ENCODE measurements at places on chromosomes 2 and 18.

GRCh38 chr2:138103156-138103555, 138.9 kb downstream of the HNMT start:
- DNase-seq = no peak

DNA sequence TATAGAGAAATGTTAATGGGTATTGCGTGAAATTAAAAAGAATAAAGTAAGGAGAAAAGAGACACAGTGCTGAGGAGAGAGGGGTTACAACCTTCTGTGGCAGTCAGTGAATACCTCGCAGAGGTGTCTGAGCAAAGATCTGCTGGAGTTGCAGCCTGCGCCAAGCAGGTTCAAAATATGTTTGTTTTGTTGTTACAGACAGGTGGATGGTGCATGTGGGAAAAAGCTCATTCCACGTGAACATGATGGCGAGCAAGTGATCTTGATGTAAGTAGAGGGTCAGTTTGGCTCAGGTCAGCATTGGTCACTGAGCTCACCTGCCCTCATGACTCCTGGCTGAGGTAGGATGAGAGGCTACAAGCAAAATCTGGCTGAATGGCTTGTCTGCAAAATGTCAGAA, 66.2 kb downstream of the SOX11 start:
- DNase-seq = no peak

DNA sequence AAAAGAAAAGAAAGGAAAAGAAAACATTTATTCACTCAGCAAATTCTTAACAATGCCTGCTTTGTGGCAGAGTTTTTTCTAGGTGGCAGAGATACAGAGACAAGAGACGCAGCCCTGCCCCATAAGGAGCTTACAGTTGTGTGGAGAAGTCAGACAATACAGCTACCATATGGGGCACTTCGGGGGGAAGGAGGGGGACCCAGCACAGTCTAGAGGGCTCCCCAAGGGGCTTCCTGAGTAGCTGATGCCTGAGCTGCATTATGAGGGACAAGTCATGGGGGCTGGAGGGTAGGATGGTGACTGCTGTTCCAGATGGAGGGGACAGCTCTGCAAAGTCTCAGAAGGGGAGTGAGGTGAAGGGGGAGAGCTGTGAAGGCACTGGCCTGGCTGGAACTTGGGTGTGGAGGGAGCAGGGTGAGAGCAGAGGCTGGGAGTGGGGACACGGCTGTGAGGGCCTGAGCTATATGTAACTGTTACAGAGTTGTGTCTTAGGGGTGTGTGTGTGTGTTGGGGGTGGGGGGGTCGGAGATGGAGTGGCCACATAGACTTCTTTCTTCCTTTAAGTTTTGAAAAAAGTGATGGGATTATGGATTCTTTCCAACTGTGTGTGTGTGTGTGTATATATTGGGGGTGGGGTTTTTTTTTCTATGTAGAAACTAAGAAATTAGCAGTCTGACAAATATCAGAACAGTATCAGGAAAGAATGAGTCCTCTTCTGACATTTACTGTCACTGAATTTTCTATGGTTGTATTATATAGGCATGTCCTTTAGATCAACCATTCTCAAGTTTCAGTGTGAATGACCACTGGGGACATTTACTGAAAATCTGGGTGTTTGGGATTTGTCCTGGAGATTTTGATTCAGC, 66.0 kb upstream of the HAAO start:
- DNase-seq = no peak

DNA sequence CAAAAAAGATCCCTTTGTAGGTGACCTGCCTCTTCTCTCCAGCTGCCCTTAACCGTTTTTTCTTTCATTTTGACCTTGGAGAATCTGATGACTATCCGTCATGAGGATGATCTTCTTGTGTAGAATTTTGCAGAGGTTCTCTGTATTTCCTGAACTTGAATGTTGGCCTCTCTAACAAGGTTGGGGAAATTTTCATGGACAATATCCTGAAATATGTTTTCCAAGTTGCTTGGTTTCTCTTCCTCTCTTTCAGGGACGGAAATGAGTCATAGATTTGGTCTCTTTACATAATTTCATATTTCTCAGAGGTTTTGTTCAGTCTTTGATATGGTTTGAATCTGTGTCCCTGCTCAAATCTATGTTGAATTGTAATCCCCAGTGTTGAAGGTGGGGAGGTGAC, 34.0 kb downstream of the ZC3H8 start:
- DNase-seq = no peak

GRCh38 chr2:135638825-135639224, 102.8 kb upstream of the UBXN4 start:
- DNase-seq = no peak

DNA sequence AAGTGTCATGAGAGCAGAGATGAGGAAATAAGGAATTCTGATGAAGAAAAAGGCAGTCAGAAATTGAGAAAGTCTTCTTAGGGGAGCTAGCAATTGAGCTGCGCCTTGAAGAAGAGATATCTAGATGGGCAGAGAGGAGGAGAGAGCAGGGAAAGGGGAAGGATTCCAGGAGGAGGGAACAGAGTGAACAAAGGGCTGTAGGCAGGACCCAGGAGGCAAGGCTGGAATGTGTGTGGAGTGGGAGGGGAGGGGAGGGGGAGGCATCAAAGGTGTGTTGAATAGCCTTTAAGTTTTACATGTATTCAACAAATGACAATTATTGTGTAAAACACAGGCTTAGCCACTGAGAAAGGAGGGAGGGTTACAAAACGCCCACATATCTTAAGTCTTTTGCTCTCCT, 164.5 kb downstream of the TDRD15 start:
- no peak for DNase-seq

- no peak for DNase-seq
Observed at GRCh38 chr2:231396058-231396821, 730 bp downstream of the B3GNT7 start.

DNA sequence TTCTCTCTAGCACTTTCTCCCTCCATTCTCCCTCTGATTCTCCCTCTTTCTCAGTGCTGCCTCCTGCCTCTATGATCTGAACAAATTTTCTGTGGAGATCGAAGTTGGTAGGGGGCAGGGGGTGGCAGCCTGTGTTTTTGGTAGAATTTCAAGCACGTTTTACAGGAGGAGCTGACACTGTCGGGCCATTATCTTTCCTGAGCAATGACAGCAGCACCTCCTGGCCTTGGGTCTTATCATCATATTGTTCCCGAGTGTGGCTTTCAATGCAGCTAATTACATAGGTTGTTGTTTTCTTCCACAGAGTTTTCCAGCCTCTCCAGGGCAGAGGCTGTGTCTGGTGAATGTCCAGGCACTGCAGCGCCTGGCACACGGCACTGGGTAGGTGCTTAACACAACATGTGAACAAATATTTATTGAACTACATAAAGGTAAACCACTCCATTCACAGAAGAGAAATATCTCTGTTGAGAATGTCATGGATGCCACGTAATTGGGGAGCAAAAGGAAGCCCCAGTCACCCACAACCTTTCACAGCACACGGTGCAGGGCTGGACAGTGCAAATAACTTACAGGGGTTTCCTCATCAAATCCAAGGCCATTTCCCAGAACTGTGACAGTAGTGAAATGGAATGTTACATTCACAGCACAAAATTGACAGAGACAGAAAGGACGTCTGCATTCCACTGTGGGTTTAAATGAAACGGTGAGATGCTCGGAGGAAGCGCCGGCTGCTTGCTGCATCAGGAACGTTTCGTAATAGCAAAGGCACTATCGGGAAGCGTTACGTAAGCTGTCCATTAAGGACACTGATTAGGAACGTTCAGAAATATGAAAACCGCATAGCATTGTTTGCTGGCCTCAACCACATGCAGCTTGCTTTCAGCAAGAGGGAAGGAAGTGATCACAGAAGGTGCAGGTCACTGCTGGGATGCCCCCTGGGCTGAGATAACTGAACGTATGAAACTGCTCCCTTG, 6.5 kb upstream of the KCNG2 start:
- no peak for DNase-seq

- no peak for DNase-seq
Observed at GRCh38 chr2:171858397-171858958, 35.6 kb downstream of the SLC25A12 start.

DNA sequence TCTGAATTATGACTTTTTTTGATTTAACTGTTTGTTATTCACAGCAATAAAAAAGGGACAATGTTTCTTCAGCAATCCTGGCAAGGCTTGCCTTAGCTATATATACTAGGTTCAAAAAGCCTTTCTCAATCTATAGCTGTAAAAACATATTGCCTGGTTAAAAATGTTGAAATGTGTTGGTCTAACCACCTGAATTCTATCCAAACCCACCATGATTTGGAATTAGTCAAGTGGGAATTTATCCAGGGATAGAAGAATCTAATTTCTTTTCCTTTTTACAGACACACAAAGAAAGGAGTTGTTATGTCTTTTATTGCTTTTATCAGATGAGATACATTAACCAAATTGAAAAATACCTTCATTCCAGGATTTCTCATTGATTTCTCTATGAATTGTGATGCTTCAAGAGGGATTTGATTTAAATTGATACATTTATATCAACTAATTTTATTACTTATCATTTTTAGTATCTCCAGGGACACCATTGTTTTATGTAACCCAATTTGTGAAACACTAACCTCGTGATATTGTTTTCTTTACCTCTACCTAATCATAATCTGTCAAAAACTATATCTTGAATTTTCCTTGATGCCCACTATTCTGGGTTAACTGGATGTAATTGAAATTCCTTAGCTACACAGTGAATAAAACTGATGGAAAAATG, 88.1 kb downstream of the LRP1B start:
- no peak for DNase-seq

DNA sequence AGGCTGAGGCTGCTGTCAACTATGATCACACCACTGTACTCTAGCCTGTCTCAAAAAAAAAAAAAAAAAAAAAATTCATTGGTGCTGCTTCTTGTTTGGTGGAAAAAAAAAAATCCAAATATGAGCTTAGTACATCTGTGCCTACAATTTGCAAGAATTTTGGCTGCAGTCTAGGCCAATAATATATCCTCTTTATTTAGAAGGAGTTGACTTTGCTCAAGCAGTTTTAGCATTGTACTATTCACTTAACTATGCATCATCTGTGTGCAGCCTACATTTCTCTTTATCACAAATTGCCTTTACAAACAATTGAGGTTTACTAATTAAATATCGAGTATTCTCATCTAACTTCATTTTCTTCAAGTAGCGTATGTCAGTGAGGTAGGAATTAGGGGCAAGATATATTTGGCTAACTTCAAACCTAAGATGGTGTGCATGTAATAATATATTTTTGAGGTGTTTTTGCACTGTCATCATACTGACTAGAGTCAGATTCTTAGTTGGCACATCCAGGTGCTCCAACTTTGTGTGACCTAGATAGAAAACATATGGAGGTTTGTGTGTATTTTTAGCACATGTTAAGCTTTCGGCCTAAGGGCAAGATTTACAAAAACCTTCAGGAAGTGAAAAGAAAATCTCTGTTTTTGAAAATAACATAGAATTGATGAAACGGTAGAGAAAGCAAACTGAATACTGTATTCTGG, 51.8 kb downstream of the PMS1 start:
- DNase-seq = no peak

DNA sequence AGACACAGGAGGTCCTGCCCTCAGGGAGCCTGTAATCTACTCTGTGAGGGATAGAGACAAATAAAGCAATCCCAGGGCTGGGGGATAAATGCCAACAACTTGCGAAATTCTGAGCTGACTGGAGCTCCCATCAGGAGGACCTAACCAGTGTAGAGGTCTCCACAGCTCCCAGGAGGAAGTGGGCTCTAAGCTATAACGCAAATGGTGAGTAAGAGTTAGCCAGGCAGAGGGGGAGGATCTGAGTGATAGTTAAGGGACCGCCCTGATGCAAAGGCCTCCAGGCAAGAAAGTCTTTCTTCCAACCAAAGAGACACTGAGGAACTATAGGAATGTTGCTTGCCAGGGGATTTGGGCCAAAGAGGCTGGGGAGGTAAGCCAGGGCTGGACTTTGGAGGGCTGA, 16.0 kb upstream of the ZNF532 start:
- no peak for DNase-seq

- DNase-seq = peak; percentile 34
Observed at GRCh38 chr2:108607706-108608301, 73.5 kb downstream of the LIMS1 start.

DNA sequence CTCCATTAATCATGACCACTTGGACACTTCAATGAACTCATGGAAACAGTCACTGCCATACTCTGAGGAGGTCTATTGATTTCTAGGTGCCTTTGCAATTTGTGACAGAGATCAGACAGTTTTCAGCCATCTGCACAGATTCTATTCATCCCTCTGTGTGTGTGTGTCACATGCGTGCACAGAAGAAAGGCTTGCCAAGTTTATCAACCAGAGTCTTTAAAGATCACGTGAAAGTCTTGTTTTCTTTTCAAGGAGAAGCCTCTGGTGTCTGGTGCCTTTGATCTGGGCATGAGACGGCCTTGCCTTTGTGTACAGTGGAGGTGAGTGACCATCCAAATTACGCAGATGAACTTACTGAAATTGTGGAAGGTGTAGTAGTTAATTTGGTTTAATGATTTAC, 164.2 kb downstream of the VAPA start:
- DNase-seq = no peak

GRCh38 chr2:178152033-178152432, 39.8 kb downstream of the RBM45 start:
- DNase-seq = no peak

DNA sequence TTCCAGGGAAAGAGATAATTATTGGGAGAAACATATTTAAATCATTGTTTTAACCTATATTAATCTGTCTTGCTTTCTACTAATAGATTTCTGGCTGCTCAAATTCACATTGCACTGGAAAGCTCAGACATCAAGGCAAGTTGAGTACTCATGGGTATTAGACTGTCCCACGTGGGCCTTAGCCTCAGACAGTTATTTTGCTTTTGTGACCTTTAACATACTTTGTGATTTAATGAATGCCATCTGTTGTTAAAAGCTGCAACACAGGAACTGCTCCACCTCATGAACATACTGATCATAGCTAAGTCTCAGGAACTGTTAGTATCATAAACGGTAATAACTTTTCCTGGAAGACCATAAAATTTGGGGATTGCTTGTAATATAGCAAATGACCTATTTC, 2.7 kb upstream of the LCT start:
- DNase-seq = no peak

- DNase-seq = no peak
Observed at GRCh38 chr2:197059477-197059876, 133.0 kb upstream of the PGAP1 start.

- no peak for DNase-seq
Observed at GRCh38 chr2:205848601-205849000, 166.3 kb downstream of the NRP2 start.

- DNase-seq = no peak
Observed at GRCh38 chr2:61354543-61355197, 116.2 kb downstream of the USP34 start.

- DNase-seq = no peak
Observed at GRCh38 chr2:45199973-45200372, 190.7 kb upstream of the SIX2 start.

- no peak for DNase-seq
Observed at GRCh38 chr2:222480497-222480896, 56.2 kb downstream of the SGPP2 start.

GRCh38 chr18:45416168-45416567, 199.1 kb upstream of the SLC14A2 start:
- no peak for DNase-seq

- DNase-seq = no peak
Observed at GRCh38 chr2:163849756-163850435, 114.1 kb upstream of the FIGN start.

Data from stimulated activated CD4-positive, alpha-beta T cell treated with anti-CD3 and anti-CD28 coated beads, Interleukin-1b, Interleukin-23, amount 100 ng/mL, for 4 hours (primary cell).